ENCODE measurements at places on chromosomes 11 and 22.

- peaks cover 5% of the 10 kb centered on the region for H3K36me3 ChIP-seq
- H3K27ac ChIP-seq = no peak overlapping the region
- H3K27me3 ChIP-seq = peaks cover 13% of the 10 kb centered on the region
- H3K4me3 ChIP-seq = no peak overlapping the region
- H3K4me1 ChIP-seq = peaks cover 4% of the 10 kb centered on the region
Observed at GRCh38 chr22:19271856-19272535, 19.5 kb downstream of the CLTCL1 start.

DNA sequence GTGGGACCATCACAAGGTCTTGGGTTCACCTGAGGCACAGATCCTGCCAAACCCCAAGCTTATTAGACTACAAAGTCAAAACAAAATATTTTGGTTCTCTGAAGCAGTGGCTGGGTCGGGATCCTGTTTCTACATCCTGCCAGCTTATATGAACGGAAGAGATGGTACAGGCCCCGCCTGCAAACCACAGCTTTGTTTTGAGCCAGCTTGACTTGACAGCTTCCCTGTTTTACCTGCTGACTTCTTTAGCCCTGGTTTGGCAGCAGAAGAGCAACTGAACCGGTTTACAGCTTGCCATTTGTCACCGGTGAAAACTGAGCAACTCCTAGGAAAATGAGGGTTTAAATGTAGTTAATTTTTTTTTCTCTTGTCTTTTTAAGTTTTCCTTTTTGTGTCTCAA is 11.4 kb downstream of the PACS1 start:
- peak overlapping the region; percentile 96 for H3K27ac ChIP-seq
- peaks cover 4% of the 10 kb centered on the region for H3K36me3 ChIP-seq
- H3K4me1 ChIP-seq = peaks cover 63% of the 10 kb centered on the region
- peak; percentile 39 for DNase-seq
- no peaks in the 10 kb centered on the region for H3K27me3 ChIP-seq

DNA sequence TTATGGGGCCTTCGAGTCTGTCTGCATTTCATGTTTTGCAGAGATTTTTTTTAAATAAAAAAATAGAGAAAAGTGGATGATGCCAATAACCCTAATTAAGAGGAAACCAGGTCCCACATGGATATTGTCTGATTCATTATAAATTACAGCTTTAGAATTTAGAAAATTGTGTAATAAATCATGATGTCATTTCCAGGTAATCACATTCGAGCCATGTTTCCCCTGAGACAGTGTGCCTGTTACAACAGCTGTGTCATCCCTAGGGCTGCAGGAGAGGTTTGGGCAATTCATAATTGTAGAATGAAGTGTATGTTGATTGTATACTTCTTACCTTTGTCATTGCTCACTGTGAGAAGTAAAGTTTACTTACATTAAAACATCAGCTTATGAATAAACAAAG is 38.3 kb downstream of the NCAM1 start:
- H3K36me3 ChIP-seq = no peaks in the 10 kb centered on the region
- H3K4me3 ChIP-seq = no peak overlapping the region
- H3K27me3 ChIP-seq = peaks cover 13% of the 10 kb centered on the region
- no peak for DNase-seq

DNA sequence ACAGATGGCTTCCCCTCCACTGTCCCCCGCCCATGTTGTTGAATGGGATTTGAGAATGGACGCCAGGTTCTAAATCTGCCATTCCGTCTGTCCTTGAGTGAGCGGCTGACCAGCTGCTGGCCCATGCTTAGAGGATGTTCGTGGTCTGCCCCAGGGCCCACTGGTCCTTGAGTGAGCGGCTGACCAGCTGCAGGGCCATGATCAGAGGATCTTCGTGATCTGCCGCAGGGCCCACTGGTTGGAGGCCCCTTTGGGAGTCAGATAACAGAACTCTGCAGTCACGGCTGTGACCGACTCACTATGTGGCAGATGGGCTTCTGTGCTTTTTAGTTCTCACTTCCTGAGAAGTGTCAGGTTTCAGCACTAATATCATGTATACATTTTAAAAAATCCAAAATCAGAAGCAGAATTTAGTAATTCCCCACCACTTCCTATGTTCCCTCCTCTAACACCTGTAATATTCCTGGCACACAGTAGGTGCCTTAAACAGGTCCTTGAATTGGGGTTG is 54.1 kb downstream of the MICAL3 start:
- peaks cover 18% of the 10 kb centered on the region for H3K4me1 ChIP-seq
- H3K4me3 ChIP-seq = no peak overlapping the region
- DNase-seq = no peak
- no peak overlapping the region for H3K27ac ChIP-seq
- peaks cover 4% of the 10 kb centered on the region for H3K36me3 ChIP-seq
